Colonic mucosa (tissue), 4 donors: ENCODE measurements at places on chromosomes 4 and X. TPM values are rescaled to one million over a fixed set of nuclear protein-coding genes. Genes with fewer than 3 reads are reported as not detected.

The CT55 gene
- total RNA-seq: not detected

The SCRG1 gene
- 0.80 TPM for total RNA-seq

The HAND2 gene
- 1.6 TPM for total RNA-seq

The ARHGEF6 gene
- 2.7 TPM for total RNA-seq

The SPON2 gene
- 22.4 TPM for total RNA-seq

The CXCL5 gene
- 1.0 TPM for total RNA-seq

The PDZD4 gene
- total RNA-seq: 1.5 TPM

The RBMXL3 gene
- not detected for total RNA-seq

- no peak overlapping the region for H3K4me3 ChIP-seq
- no peaks in the 10 kb centered on the region for H3K27me3 ChIP-seq
- no peak for DNase-seq
- H3K27ac ChIP-seq: no peak overlapping the region
Observed at GRCh38 chr4:2352171-2352570, 66.3 kb downstream of the ZFYVE28 start.

GRCh38 chr4:186891859-186892486 is 168.3 kb upstream of the FAT1 start:
- H3K36me3 ChIP-seq: no peaks in the 10 kb centered on the region
- no peak overlapping the region for H3K27ac ChIP-seq
- no peaks in the 10 kb centered on the region for H3K4me1 ChIP-seq

GRCh38 chr4:149135062-149135461 is 680.6 kb downstream of the IQCM start:
- no peaks in the 10 kb centered on the region for H3K36me3 ChIP-seq
- no peak overlapping the region for H3K4me3 ChIP-seq
- no peak for DNase-seq
- no peaks in the 10 kb centered on the region for H3K27me3 ChIP-seq
- no peaks in the 10 kb centered on the region for H3K4me1 ChIP-seq
- H3K27ac ChIP-seq: no peak overlapping the region

GRCh38 chrX:15269618-15270521 is at the start of gene ASB9:
Gene ASB9 (minus strand): TSS chrX:15270083. CDS start chrX:15269874, 209 bp downstream.
- DNase-seq: peak; percentile 60
- no peaks in the 10 kb centered on the region for H3K27me3 ChIP-seq
- no peaks in the 10 kb centered on the region for H3K4me1 ChIP-seq

- H3K27ac ChIP-seq: no peak overlapping the region
- no peaks in the 10 kb centered on the region for H3K27me3 ChIP-seq
- DNase-seq: no peak
- no peak overlapping the region for H3K4me3 ChIP-seq
Observed at GRCh38 chr4:57710053-57710452, 599.9 kb upstream of the IGFBP7 start.

DNA sequence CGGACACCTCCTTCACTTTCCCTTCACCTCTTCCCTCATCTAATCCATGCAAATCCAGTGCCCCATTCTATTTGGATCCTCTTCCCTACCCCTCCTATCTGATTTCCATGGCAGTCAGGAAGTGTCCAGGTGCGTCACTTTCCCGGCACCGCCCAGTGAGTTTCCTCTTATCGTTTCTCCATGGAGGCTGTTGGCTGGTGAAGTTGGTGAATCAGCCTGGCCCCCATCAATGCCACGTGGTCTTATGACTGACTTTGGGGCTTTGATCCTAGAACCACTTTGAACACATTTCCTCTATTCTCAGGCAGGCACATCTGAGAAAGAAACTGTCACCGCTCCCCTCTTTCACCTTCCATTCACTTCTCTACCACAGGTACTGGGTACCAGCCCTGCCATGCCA is 137.8 kb downstream of the CEP135 start:
- H3K27ac ChIP-seq: no peak overlapping the region
- H3K4me3 ChIP-seq: no peak overlapping the region
- no peaks in the 10 kb centered on the region for H3K36me3 ChIP-seq
- no peaks in the 10 kb centered on the region for H3K27me3 ChIP-seq

GRCh38 chr4:88005076-88005475 is 2.4 kb upstream of the PKD2 start:
- DNase-seq: no peak
- H3K4me3 ChIP-seq: no peak overlapping the region
- H3K4me1 ChIP-seq: no peaks in the 10 kb centered on the region
- H3K27me3 ChIP-seq: no peaks in the 10 kb centered on the region
- H3K27ac ChIP-seq: no peak overlapping the region

- no peak overlapping the region for H3K4me3 ChIP-seq
- H3K27me3 ChIP-seq: no peaks in the 10 kb centered on the region
- no peak for DNase-seq
- H3K27ac ChIP-seq: no peak overlapping the region
Observed at GRCh38 chrX:31223817-31224216, 152.0 kb upstream of the FTHL17 start.

DNA sequence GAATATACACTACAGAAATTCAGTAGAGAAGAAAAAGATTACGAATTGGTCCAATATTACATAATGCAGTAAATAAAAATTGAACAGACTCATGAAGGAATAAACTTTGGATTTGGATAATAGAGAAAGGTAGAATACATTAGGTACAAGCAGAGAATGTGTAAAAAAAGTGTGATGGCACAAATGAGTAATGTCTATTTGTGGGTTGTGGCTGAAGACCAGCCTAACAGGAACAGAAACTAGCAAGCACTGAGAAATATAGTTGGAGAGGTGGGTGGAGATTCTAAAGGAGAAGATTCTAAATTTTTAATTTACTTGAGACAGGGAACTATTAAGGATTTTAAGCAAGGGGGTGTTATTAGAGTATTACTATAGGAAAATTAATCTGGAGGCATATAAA is 15.2 kb upstream of the CLOCK start:
- H3K27me3 ChIP-seq: no peaks in the 10 kb centered on the region
- H3K36me3 ChIP-seq: no peaks in the 10 kb centered on the region
- H3K4me3 ChIP-seq: no peak overlapping the region
- H3K27ac ChIP-seq: no peak overlapping the region
- no peak for DNase-seq

- H3K27me3 ChIP-seq: no peaks in the 10 kb centered on the region
- no peak for DNase-seq
- H3K4me3 ChIP-seq: no peak overlapping the region
- no peaks in the 10 kb centered on the region for H3K4me1 ChIP-seq
- H3K36me3 ChIP-seq: no peaks in the 10 kb centered on the region
Observed at GRCh38 chr4:182694551-182694950, 222.6 kb downstream of the DCTD start.
